ENCODE measurements at places on chromosomes 4 and X. TPM values are rescaled to one million over a fixed set of nuclear protein-coding genes. Genes with fewer than 3 reads are reported as not detected.

DNA sequence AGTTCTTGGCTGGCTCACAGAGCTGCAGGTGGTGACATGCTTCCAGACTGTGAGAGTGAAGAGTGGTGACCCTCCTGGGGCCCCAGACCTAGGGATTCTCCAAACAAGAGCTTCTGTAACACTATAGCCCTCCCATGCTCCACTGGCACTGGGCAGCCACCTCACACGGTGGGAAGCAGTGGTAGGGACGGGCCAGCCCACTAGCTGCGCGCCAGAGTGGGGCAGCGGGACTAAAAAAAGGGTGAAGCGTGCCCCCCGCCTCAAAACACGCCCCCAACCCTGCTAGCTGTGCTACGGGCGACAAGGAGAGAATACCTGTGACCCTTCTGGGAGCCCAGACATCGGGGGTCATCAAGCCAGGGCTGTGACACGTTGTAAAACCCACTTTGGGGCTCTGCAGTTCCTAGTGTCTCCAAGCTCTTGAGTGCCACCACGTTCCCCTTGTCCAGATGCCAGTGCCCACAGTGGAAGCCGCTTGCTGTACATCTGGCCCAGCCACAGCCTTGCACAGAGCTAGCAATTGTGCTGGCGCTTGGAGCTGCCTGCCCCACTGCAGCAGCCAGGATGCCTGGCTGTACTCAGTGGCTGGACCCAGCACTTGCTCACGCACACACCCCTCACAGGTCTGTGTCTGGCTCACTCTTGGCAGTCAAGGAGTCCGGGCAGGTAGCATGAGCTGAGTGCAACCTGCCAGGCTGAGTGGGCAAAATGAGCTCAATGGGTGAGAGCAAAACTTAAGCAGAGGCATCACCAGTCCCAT, 100.0 kb downstream of the DCAF12L2 start:
- DNase-seq = no peak

GRCh38 chr4:3532751-3533422, 665 bp upstream of the LRPAP1 start:
- peak; percentile 9 for DNase-seq

Gene PF4V1
- total RNA-seq = not detected

Gene GCNA
- 1.2 TPM for total RNA-seq

- no peak for DNase-seq
Observed at GRCh38 chrX:115941388-115941787, 229.2 kb upstream of the AGTR2 start.
